ENCODE measurements at places on chromosomes 3 and 15.

DNA sequence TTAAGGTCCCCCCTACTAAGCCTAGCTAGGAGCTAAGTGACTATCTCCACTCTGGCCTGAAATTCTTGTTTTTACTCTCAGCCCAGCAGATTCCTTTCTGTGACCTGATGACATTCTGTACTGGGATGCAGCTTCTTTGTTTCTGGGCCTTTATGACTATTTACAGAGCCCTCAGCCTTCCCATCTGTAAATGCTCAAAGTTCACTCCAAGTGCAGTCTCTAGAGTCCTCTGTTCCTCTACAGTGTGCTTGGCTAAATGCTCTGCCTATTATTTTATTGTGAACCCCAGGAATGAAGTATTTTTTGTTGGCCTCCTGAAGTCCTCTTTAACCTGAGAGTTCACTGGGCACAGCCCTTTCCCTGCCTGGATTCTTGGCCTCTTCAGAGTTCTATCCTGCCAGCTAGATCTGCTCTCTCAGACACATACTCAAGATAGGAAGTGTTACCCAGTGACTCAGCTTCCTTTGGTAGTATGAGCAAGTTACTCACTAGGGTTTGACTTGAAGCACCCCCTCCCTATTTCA lies 278.1 kb upstream of the P2RY1 start:
- no peak for DNase-seq

DNA sequence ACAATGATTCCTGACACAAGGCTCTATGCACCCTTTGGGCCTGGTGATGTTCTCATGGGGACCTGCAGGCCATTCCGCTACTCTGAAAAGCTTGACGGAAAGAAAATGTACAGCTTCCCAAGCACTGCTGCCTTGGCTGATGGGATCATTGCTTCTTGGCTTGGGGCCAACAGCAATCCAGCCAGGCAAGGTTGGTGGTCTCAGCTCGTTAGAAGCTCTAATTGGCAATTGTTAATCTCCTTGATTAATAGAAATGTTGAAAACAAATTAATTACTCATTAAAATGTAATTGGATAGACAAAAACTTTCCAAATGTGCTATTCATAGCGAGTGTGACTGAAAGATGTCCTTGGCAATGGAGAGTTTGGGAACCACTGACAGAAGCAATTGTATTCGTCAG lies 16.3 kb upstream of the MYZAP start:
- no peak for DNase-seq

DNA sequence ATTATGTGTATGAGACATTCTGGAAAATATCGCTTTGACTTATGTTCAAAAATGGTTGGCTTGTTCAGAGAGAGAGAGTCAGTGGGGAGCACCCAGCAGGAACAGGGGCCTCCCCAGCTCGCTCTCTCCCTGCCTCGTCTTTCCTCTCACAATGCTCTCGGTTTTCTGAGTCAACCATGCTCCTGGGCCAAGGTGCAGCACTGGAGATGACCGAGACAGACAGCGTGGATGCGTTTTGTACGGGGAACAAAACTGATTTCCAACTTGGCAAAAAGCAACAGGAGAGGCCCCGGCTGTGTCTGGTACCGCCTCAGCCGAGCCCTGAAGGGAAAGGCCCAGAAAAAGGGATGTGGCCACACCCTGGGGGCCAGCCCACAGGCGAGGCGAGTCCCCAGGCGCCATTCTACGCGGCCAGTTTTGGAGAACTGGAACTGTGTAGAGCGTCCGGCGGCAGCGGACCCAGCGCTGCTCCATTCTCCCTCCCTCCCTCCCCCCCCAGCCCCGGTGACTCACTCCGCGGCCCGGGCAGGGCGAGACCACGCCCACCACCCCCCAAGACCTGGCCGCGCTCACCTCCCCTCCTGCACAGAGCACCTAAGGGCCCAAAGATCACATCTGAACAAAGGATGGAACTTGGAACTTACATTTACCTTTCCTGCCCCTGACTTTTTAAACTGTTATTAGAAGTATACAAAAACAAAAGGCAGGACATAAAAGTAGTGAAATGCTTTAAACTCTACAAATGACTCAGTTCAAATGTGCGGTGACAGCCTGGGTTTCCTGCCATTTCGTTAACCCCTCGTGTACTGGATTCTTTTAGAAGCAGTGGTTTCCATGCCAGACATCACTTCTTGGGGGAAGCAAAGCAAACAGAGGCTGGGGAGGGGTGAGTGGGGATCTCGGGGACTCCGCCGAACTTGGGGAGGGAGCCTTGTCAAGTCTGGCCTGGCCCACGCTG lies 12.7 kb downstream of the ATP10A start:
- DNase-seq: peak; percentile 45

DNA sequence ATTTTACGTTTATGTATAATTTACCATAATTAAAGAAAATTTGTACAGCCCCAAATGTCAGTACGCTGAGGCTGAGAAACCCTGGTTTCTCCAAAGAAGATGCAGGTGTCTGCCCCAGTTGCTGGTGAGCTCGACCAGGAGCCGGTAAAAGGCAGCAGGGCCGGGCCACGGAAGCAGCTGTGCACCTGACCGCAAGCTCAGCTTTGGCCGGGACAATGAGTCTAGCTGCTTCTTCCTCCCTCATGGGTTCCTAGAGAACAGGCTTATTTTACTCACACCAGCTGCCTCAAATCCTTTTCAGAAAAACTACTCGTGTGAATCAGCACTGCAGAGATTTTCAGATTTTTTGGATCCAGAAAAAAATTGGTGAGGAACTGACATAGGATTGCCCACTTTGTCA lies 18.0 kb upstream of the ZXDC start:
- no peak for DNase-seq

GRCh38 chr3:60282866-60283265 lies 968.4 kb downstream of the FHIT start:
- DNase-seq: no peak

GRCh38 chr3:117892431-117892841 lies 1142.2 kb downstream of the IGSF11 start:
- DNase-seq: no peak

- no peak for DNase-seq
Measured at GRCh38 chr3:58564456-58565160, 12.6 kb downstream of the FAM107A start.

- DNase-seq: peak; percentile 7
Measured at GRCh38 chr3:124620600-124621063, 109.6 kb upstream of the UMPS start.

DNA sequence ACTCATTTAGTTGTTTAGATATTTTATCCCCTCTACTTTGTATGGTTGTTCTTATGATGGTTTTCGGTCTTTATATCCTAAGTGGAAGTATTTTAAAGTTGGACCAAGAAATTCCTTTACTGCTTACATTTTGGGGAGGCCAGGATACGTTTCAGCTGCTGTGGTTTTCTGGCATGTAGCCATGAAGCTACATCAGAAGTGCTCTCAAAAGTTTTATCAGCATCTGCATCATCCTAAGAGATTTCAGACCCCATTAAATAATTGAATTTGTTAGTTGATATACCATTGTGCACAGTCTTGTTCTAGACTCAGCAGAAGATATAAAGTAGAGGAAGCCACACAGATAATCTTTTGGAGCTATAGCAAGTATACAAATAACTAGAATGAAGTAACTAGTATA lies 50.1 kb upstream of the SKOR1 start:
- DNase-seq: no peak

DNA sequence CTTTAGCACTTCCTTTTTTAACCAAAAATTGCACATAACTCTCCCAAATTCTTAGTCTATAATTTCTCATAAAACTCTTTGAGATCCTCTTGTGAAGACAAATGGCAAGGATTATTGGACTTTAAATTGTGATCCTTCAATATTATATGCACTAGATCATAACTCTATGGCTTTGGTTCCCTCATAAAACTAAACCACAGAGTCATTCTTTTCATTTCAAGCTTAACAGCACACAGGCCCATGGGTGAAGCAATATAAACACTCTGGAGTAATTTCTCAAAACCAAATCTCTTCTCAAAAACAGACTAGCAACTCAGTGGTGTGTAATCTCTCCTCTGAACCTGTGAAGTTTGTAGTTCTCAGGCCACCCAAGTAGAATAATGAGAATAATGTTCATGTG lies 171.0 kb upstream of the NECTIN3 start:
- DNase-seq: no peak

GRCh38 chr3:87792198-87792533 lies 266.6 kb downstream of the CGGBP1 start:
- no peak for DNase-seq

- no peak for DNase-seq
Measured at GRCh38 chr3:148079370-148079769, 618.3 kb upstream of the AGTR1 start.

DNA sequence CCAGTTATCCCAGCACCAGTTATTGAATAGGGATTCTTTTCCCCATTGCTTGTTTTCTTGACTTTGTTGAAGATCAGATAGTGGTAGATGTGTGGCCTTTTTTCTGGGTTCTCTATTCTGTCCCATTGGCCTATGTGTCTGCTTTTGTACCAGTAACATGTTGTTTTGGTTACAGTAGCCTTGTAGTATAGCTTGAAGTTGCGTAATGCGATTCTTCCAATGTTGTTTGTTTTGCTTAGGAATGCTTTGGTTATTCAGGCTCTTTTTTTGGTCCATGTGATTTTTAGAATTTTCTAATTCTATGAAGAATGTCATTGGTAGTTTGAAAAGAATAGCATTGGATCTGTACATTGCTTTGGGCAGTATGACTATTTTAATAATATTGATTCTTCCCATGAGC lies 94.3 kb upstream of the CHMP2B start:
- no peak for DNase-seq

GRCh38 chr3:188889054-188889491 lies 282.7 kb upstream of the TPRG1 start:
- DNase-seq: no peak

DNA sequence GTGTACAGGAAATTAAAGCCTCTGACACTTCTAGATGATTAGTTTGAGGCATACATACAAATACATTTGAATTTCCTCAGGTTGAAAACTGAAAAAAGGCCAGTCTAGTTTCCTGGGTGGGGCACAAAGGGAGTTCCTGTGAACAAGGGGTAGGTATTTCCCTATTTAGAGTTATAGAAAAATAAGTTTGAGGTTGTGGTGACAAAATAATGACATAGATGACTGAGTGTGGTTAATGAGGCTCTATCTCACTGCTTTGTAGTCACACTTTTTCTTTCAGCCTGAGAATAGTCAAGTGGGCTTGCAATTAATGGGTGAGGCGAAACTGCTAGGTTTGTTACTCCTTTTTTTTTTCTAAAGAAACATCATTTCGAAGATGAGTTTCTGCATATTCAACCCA lies 4.3 kb downstream of the SLCO3A1 start:
- DNase-seq: peak; percentile 44

GRCh38 chr3:7000501-7000900 lies 139.6 kb downstream of the GRM7 start:
- DNase-seq: no peak

GRCh38 chr3:65412588-65412987 lies 626.1 kb downstream of the MAGI1 start:
- no peak for DNase-seq

GRCh38 chr3:157117875-157118654 lies 41.9 kb downstream of the CCNL1 start:
- DNase-seq: no peak

- DNase-seq: no peak
Measured at GRCh38 chr3:59438492-59438891, 388.7 kb upstream of the CFAP20DC start.
